ENCODE measurements at places on chromosomes 2 and 18.

- DNase-seq = no peak
These were observed 45.4 kb upstream of the ANKRD62 start for GRCh38 chr18:12048010-12048826.

GRCh38 chr2:20150806-20151571 is 73.9 kb downstream of the SDC1 start:
- DNase-seq = no peak

- DNase-seq = no peak
These were observed at the start of gene PTH2R for GRCh38 chr2:208406474-208407451. TSS of gene PTH2R (plus strand) at chr2:208406792. CDS start at chr2:208407044, 252 bp downstream.

GRCh38 chr2:207744050-207744449 is 25.7 kb downstream of the FZD5 start:
- DNase-seq = no peak

- no peak for DNase-seq
These were observed 429.2 kb downstream of the PID1 start for GRCh38 chr2:228841877-228842276.

- DNase-seq = no peak
These were observed 33.9 kb downstream of the KIF3C start for GRCh38 chr2:25948437-25948836.

DNA sequence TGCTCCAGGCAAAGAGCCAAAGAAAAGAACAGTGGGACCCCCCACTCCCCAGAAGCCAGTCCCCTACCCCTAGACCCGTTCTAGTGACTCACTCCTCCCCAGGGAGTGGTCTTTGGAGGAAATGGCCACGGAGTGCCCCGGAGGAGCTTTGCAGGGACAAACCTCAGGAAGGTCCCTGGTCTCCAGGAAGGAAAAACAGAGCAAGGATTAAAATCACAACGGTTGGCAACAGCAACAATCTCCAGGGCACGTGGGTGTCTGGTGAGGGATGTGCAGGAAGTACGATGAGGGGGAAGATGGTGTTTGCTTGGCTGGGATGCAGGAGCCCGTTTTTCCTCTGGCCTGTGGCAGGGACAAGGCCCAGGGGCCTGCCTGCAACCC is 135.0 kb downstream of the SMAD2 start:
- no peak for DNase-seq

GRCh38 chr2:110211938-110212858 is at the start of gene MTLN:
TSS of gene MTLN (minus strand) at chr2:110212547. CDS start at chr2:110212525, 22 bp downstream.
- peak; percentile 14 for DNase-seq

DNA sequence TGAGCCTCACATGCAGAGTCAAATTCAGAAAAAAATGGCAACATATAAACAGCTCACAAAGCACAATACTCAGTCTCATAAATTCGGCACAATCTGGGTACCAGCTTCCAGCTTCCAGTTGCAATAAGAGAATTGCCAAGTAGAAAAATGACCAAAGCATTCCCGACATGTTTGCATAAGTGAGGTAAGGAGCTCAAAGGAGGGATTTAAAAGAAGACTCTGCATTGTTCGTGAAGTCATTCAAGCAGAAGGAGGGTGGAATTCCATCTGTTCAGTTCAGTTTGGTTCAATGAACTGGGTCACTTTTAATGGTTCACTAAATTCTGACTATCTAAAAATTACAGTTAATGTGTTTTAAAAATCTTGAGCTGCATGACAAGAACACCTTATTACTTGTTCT is 106.7 kb upstream of the KLHL14 start:
- DNase-seq = no peak
